ENCODE measurements at places on chromosomes 4 and X.
A peak's percentile ranks its signal among the peaks of the same experiment; 100 is the strongest.

DNA sequence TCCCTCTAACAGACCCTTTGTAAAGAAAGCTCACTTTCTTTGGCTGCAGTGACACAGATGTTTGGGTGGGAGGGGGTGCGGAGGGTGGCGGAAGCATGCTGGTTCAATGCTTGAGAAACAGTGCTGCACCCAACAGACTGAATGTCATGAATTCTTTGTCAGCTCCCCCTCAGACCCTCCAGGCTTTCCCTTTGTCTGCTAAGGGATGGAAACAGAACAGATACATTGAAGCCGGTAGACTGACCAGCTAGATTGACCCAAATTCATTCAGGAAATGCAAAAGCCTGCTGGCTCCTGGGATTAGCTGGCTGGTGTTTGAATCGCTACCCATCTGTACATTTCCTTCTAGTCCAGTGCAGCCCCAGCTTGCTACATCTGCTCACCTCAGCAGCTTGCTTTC is 90.8 kb upstream of the PAK3 start:
- DNase-seq = no peak

- no peak for DNase-seq
These were observed 63.8 kb downstream of the SLC4A4 start for GRCh38 chr4:71402616-71403015.

DNA sequence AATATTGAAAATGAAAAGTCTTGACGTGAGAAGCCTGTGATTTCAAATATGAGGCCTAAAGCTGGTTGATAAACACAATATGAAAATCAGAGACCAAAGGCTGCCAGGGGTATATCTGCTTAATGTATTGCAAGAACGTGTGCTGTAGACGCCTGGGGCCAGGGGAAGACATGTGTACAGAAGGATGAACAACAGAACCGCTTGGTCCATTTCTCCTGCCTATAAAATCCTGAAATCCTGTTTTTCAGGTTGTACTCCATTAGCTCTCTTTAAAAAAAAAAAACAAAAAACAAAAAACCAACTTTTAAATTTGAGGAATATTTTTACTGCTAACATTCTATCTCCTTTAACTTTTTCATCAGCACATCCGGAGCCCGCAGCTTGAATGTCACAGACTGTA is 109.2 kb downstream of the STOX2 start:
- DNase-seq = no peak

DNA sequence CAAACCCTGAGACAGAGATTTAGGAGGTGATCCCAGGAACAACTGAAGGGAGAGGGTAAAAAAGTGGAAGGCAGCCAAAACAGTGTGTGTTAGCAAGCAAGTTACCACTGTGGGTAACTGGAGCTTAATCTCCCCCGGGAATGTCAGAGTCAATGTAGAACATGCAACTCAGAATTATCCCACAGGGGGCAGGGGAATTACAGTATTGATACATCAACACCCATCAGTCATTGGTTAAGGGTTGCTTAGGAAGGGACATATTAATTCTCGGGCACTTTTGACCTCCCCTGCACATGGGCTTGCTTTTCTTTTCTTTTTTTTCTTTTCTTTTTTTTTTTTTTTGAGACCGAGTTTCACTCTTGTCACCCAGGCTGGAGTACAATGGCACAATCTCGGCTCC is 29.3 kb downstream of the CXorf58 start:
- no peak for DNase-seq

- no peak for DNase-seq
These were observed 15.6 kb downstream of the CD38 start for GRCh38 chr4:15793506-15794363.

GRCh38 chrX:2266445-2267349 is 234.1 kb downstream of the DHRSX start:
- no peak for DNase-seq

GRCh38 chr4:175070444-175070843 is 152.3 kb downstream of the ADAM29 start:
- DNase-seq = no peak

- DNase-seq = no peak
These were observed 30.6 kb downstream of the WDR1 start for GRCh38 chr4:10085828-10086505.

DNA sequence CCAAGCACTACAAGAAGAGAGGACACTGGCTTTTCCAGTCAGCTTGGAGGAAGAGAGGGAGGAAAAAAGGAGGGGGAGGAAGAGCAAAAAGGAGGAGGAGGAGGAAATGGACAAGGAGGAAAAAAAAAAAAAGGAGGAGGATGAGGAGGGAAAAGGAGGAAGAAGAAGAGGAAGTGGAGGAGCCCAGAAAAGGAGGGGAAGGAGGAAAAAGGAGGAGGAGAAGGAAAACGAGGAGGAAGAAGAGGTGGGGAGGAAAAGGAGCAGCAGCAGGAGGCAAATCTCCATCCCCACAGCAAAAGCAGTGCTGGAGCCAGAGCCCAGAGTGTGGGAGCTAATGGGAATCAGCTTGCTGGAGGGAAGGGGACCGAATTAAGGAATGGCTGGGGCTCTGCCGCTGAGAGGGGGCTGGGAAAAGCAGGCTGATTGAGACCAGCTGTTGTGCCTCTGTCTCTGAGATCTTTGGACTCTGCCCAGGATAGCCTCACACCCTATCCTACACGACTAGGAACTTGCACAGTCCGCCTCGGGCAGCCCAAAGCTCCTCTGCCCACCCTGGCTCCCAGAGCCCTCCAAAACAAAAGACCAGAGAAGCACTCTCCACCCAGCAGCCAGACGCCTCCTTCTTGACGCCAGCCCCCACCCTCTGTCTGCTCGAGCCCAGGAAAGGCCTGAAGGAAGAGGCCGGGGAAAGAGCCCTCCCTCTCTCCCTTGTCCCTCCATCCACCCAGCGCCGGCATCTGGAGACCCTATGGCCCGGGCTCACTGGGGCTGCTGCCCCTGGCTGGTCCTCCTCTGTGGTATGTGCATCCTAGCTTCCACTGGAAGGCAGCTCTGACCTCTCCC is at the start of gene XPNPEP2:
Gene XPNPEP2 (plus strand): TSS at position 514 of the 843 bp plus-strand sequence. CDS start 235 bp downstream, at position 749.
- no peak for DNase-seq

DNA sequence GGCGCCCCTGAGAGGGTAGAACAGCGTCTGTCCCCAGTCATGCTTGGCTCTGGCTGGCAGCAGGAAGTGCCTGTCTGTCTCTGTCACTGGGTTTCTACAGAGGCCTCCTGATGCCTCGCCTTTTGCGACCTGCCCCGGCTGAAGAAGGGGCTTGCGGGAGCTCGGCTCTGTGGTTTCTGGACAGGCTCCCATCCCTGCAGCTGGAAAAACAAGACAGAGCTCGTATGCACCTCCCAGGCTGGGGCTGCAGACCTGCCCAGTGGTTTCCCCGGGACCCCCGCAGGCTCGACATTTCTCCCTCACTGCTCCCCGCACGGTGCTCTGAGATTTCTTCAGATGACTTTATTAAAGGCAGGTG is 57.0 kb upstream of the SORCS2 start:
- no peak for DNase-seq

- no peak for DNase-seq
These were observed 1.9 kb upstream of the TBC1D14 start for GRCh38 chr4:6907658-6908191.

DNA sequence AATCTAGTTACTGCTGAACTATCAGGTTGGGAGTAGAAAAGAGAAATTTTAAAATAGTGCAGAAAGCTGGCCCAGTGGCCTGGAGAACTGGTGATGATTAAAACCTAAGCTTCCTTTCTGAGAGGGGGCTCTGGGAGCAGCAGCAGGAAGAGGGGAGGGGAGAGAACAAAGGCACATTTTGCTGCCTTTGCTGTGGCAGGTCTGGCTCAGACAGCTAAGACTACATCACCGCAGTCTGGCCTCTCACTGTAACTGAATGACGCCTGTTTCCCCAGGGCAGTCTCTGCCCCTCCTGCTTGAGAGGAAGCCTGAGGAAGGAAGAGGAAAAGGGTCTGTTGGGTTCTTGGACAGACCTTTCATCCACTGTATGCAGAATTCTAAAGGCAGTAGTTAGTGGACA is 148.5 kb downstream of the FRAS1 start:
- no peak for DNase-seq

DNA sequence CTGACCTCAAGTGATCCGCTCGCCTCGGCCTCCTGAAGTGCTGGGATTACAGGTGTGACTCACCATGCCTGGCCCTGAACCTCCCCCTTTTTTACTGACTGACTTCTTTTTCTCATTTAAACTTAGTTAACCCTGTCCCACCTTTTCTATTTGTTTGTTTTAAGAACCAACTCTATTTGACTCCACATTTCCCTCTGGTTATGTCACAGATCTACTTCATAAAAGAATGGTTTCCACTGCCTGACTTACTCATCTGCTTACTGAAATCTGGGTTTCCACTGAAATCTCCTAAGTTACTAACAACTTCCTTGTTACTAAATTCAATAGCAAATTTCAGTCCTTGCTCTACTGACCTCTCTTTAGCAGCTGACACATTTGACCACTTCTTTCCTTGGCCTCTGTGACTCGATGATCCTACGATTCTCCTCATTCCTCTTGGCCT is 28.0 kb upstream of the NSUN7 start:
- DNase-seq = no peak

- DNase-seq = no peak
These were observed 9.2 kb upstream of the GABRA4 start for GRCh38 chr4:47002580-47002979.

DNA sequence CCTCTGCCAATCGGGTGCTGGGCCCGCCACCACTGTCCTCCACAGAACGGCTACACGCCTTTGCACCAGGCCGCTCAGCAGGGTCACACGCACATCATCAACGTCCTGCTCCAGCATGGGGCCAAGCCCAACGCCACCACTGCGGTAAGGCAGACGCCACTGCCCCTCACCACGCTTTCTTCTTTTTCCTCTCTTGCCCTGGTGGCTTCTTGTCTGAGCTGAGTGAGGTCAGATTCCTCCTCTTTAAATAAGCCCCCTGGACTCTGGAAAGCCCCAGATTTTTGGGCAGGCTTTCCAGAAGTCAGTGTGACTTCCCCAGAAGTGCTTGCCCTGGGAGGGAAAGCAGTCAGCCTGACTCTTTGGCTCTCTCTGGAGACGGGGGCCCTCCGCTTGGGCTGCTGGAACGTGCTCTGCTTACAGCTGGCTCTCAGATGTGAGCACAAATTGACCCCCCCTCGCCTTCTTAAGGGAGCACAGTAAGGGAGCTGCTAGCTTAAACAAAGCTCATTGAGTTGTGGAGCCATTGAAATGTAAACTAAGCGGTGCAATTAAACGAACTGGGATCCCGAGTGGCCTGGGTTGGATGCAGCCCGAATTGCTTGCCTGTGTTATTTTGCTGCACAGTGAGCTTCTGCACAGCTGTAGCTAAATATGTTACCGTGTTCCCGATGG is 243.1 kb downstream of the ANK2 start:
- DNase-seq = no peak

DNA sequence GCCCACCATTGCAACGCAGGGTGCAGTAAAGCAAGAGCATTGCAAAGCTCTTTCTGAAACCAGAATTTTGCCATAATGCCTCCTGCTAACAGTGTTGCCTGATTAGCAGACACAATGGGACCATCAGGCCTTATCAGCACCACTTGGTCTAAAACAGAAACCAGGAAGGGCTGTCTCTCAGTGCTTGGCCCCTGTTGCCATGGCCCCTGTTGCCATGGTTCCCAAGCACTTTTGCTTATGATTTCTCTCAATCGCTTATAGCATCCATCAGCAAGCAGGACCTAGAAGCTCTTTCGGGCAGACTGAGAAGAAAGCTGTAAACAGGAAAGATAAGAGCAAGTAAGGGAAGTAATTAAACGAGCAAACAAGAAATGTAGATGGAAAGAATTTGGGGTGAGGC is 36.8 kb downstream of the RTL5 start:
- DNase-seq = peak; percentile 1

DNA sequence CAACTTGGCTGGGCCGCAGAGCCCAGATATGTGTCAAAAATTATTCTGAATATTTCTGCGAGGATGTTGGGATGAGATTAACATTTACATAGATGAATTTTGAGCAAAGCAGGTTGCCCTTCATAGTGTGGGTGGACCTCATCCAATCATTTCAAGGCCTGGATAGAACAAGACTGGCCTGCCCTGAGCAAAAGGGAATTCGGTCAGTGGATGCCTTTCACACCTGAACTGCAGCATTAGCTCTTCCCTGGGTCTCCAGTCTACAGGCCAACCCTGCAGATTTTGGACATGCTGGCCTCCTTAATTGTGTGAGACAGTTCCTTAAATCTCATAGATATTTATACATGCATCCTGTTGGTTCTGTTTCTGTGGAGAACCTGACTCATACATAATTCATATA is 32.4 kb upstream of the SLC10A4 start:
- no peak for DNase-seq

DNA sequence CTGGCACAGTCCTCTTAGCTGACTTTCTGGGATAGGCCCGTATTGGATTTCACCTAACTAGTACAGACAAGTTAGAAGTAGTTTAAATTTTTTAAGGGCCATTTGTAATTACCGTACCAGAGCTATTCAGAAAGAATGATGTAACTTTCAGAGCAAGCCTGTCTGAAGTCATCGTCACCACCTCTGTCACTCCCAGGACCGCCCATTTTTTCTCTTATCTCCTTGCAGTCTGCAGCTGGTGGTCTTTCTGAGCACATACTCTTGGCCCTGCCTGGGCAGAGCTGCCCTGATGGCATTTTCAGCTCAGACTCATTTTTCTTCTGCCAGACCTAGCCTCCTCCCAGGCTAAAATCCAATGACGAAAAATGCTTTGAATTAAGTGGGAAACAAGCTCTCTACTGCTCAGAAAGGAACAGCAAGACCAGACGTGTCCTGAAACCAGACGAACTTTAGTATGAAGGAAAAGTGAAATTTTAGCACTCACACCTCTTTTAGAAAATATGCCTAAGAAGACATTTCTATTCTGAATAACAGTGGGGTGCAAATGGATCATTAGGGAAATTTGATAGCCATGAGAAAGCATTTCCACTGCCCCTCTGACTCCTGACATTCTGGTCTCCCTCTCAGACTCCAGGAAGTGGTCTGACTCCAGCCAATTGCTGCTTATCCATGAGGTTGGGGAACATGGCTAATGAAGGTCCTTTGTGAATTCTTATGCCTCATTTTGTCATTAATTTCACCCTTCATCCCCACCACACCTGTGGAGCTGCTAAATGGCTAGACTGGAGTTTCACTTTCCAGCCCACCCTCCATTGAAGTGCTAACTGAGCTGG is 162.4 kb upstream of the GYPA start:
- DNase-seq = no peak

DNA sequence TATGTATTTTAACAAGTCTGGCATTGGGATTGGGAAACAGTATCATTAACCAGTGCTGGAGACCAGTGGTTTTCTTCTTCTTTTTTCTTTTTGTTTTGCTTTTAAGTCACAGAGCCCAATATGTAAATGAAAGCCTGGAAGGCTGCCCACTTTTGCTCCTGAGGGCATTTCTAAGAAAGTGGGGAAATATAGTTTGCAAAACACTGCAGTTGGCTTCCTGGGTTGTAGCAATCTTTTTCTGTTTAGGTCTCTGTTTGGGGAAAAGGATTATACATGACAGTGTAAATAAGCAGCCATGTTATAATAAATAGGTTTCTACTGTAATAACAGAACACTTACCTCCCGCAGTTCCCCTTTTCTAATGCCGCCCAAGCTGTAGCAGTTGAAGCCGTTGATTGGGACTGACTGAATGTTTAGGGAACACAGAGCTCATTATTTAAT is 105.5 kb downstream of the TMEM164 start:
- DNase-seq = no peak

GRCh38 chr4:127685292-127685691 is 44.9 kb upstream of the SLC25A31 start:
- no peak for DNase-seq

- DNase-seq = no peak
These were observed 1.5 kb upstream of the CTBP1 start for GRCh38 chr4:1250527-1250812.

GRCh38 chr4:155946486-155946885 is 7.2 kb downstream of the CTSO start:
- no peak for DNase-seq

Measured in NCI-H774 (cell line).